GOT3 (cell line): ENCODE measurements at places on chromosomes 16 and 17.

GRCh38 chr17:79117905-79118487 is 43.4 kb downstream of the ENGASE start:
- DNase-seq: no peak

DNA sequence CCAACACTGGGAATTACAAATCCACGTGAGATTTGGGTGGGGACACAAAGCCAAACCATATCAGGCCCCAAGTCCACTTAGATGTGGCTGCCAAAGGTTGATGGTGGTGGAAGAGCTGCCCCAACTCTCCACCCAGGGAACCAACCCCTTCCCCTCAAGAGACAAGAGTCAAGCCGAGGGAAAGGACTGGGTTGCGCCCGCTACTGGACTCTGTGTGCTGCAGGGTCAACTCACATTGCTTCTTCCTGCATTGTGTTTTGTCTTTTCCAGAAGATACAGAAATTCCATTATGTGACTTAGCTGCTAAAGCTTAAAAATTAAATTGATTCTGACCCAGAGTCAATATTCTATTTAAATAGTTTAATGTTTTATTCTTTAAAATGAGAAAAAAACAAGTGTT is 58.5 kb downstream of the ADAMTS18 start:
- DNase-seq: no peak

- DNase-seq: no peak
These were observed 627 bp upstream of the TSPOAP1 start for GRCh38 chr17:58329035-58329809.

- DNase-seq: no peak
These were observed 194.3 kb downstream of the CCDC182 start for GRCh38 chr17:57550668-57551315.

- no peak for DNase-seq
These were observed 42.4 kb upstream of the MMP2 start for GRCh38 chr16:55436587-55436986.

DNA sequence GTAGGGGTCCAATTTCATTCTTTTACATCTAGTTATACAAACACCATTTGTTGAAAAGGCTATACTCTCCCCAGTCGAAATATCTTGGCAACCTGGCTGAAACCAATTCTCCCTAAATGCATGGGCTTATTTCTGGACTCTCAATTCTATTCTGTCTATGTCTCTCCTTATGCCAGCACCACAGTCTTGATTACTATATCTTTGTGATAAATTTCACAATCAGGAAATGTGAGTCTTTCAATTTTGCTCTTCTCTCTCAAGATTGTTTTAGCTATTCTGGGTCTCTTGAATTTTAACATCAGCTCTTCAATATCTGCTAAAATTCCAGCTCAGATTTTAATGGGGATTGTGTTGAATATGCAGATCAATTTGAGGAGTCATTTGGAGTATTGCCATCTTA is 5.9 kb upstream of the TRIM25 start:
- no peak for DNase-seq

GRCh38 chr17:78937561-78937960 is 12.4 kb upstream of the TIMP2 start:
- no peak for DNase-seq

DNA sequence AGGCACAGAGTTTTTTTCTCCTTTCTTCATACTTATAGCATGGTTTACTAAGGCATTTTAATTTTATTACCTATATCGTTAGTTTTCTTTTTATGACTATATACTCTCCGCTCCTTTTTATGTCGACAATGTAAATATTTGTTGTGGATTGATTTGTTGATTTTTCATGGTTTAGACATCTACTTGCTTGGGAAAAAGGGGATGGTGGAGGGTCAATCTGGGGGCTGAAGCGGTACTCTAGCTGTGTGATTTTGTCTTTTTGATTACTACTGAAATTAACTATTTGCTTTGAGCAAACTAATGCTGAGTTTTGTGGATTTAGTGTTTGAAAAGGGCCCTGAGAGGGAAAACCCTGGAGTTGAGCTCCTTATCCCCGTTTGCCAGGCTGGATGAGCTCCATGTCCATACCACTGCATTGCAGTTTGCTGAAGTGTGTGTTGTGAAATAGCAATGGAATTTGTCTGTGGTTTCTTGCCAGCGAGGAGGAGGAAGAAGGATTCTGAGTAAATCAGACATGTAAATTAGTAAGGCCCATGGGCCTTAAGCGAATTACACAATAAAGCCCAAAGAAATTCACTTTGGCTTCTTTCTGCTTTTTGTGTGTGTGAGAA is 72.0 kb downstream of the FTO start:
- peak; percentile 2 for DNase-seq

DNA sequence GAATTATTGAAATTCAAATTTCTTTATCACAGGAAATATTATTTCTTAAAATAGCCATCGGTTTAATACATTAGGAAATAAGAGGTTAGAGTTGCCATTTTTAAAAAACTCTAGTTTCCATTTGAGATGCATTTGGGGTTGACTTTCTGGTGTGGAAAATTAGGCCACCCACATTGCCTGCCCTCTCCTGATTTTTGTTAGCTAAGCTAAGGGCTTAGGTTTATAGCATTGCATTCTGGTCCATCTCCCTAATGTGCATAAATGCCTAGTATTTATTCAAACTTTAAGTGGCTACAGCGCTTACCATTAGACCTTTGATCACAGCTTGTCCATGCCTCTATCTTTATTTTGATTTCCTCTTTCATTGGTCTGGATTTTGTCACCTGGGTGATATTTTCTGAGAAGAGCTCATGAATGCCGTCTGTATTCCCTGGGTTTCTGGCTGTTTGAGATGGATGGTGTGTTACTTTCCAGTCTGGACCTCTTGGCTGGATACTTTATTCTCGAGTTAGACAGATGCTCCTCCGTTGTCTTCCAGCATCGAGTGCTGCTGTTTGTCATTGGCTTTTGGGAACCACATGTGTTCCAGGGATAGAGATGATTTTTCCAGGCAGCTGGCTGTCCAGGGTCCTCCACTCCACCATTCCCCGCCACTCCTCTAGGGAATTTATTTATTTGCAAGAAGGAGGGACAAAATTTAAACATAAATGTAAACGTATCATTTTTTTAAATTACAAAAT is 120.3 kb downstream of the KATNIP start:
- DNase-seq: no peak

DNA sequence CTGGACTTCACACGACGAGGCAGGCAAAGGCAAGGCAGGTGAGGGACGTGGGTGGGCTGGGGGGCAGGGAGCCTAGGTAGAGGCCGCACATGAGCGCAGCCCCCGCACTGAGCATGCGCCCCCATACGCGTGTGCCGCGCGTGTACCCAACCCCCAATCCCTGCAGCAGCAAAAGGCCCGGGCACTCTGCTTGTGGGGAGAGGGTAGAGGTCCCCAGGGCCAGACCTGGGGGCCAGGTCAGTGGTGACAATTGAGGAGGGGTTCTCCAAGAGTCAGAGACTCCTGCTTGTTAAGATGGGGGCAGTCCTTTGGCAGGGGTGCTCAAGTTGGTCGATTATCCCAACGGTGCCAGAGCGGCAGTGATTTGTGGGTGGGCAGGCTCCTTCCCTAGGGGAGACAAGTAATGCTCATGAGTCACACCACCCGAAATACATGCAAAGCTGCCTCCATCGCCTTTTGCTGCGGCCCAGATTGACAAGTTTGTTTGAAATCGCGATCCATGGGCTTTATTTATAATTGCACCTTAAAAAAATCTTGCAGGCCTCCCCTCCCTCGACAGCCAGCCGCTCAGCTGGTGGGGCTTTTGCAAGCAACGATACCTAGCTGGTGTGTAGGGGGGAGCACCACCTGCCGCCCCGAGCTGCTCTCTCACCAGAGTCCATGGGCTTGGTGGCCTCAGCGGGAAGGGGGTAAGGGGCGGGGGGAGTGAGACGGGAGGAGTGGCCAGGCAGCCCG is 1.1 kb upstream of the GIT1 start:
- DNase-seq: no peak

GRCh38 chr17:70017941-70018340 is 57.1 kb upstream of the KCNJ16 start:
- no peak for DNase-seq

DNA sequence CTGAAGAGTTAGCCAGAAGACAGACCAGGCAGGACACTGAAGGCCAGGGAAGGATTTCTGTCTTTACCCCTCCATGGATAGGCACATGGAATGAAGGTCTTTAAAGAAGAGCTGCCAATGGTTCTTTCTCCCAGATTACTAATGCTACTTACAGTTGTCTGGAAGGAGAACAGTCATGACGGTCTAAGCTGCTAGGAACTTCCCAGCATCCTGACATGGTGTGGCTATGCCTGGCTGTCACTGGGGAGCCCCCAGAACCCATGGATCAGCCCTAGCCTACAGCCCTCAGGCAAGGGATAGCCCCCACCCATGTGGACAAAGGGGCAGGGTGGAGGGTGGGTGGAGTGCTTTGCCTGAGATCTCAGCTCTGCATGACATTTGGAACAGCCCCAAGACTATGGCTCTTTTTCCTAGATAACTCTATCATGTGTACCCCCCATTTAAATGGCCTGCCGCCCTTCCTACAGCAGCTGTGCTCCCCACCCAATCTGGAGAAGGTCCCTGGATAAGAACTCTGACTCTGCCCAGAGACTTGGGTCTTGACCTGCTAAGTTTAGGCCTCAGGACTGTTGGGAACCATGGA is 9.2 kb upstream of the KAT7 start:
- no peak for DNase-seq
